ENCODE measurements at places on chromosomes 4 and X. TPM values are rescaled to one million over a fixed set of nuclear protein-coding genes. Genes with fewer than 3 reads are reported as not detected.

Gene CNKSR2
- total RNA-seq: not detected

GRCh38 chr4:20195071-20195885, 56.4 kb upstream of the SLIT2 start:
- H3K4me3 ChIP-seq: no peak overlapping the region
- H3K36me3 ChIP-seq: no peaks in the 10 kb centered on the region
- DNase-seq: no peak
- no peak overlapping the region for H3K27ac ChIP-seq

GRCh38 chrX:103187953-103188475, 26.9 kb upstream of the BEX4 start:
- no peaks in the 10 kb centered on the region for H3K36me3 ChIP-seq
- no peaks in the 10 kb centered on the region for H3K27me3 ChIP-seq
- H3K4me3 ChIP-seq: no peak overlapping the region
- H3K27ac ChIP-seq: no peak overlapping the region
- H3K4me1 ChIP-seq: no peaks in the 10 kb centered on the region

GRCh38 chrX:9845578-9845952, 59.3 kb downstream of the SHROOM2 start:
- no peak for DNase-seq
- H3K4me3 ChIP-seq: no peak overlapping the region
- no peaks in the 10 kb centered on the region for H3K36me3 ChIP-seq
- no peaks in the 10 kb centered on the region for H3K4me1 ChIP-seq
- H3K27me3 ChIP-seq: no peaks in the 10 kb centered on the region
- no peak overlapping the region for H3K27ac ChIP-seq

GRCh38 chrX:107978707-107979307, 3.4 kb downstream of the TEX13B start:
- no peaks in the 10 kb centered on the region for H3K27me3 ChIP-seq
- no peak overlapping the region for H3K4me3 ChIP-seq
- H3K4me1 ChIP-seq: no peaks in the 10 kb centered on the region
- DNase-seq: no peak
- H3K36me3 ChIP-seq: no peaks in the 10 kb centered on the region
- no peak overlapping the region for H3K27ac ChIP-seq

Gene CYTL1
- 0.51 TPM for total RNA-seq

Gene TSC22D3
- 101 TPM for total RNA-seq

Gene EPHA5
- 10.4 TPM for total RNA-seq

Gene PRRG3
- 2.3 TPM for total RNA-seq

Gene PPP1R2C
- not detected for total RNA-seq

DNA sequence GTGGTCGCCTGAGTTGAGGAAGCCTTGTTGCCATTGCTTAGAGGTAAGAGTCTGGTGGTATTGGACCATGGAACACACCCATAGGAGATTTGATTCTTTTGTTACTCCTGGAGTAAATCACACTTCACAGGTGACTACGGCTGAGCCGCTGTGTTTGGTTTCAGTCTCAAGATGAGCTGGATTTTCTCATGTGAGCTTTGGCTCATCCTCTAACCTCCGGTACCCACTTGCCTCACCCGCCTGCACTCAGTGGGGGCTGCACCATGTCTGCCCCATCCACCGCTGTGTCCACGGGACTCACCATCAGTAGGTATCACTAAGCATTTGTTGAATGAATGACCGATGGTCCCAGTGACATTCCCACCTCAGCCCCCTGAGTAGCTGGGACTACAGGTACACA, 52.7 kb downstream of the HTT-AS start:
- no peak for DNase-seq
- H3K4me1 ChIP-seq: no peaks in the 10 kb centered on the region
- H3K27ac ChIP-seq: no peak overlapping the region

DNA sequence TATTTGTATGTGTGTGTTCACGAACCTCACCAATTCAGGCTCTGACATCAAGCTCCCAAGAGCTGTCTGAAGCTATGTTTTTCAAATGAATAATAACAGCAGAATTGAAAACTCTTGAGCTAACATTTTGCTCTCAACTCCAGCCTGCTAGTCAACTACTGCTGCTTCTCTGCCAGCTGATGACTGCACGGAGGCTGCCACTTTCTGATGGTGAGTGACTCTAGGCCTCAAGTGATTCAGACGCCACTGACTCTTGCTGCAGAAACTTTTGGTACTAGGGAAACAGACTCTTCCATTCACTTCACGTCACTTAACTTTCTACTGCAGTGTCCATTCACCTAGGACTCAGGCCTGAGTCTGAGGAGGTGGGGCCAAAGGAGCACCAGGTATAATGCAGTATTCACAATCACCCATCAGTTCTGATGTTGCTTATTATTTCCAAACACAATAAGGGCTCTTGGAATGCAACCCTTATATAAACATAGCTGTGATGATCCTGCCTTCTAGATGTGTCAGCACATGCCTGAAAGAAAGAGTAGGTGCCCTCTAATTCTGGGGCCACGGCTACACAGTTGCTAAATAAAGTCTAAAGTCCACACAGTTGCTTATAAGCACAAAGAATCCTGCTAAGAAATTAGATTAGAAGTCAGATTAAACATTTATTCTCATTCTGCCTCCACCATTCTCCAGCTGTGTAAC, 16.0 kb downstream of the PRDM8 start:
- H3K4me3 ChIP-seq: no peak overlapping the region
- no peaks in the 10 kb centered on the region for H3K36me3 ChIP-seq
- H3K4me1 ChIP-seq: no peaks in the 10 kb centered on the region
- no peak for DNase-seq

Gene FAM47E
- total RNA-seq: 1.4 TPM

DNA sequence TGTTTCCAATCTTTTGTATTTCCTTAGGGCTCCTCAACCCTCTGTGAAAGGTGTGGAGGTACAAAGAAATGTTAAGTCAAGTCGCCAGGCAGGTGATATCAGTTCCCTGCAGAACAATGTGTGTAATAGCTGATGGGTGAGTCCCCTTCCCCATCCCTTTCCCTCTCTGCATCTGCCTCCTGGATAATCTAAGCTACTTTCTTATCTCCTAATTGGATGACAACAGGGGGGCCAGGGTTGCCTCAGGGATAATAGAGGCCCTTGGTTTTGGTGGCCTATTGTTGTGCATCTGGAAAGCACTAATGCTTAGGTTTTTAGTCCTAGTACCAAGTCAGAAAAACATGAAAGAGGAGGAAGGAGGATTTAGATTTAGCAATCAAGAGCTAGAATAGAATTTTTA, 29.1 kb downstream of the MAGED1 start:
- no peak for DNase-seq
- H3K36me3 ChIP-seq: no peaks in the 10 kb centered on the region
- H3K27me3 ChIP-seq: no peaks in the 10 kb centered on the region

GRCh38 chr4:104826171-104826570, 320.5 kb upstream of the TET2 start:
- no peak for DNase-seq
- H3K36me3 ChIP-seq: no peaks in the 10 kb centered on the region
- H3K4me1 ChIP-seq: no peaks in the 10 kb centered on the region
- no peak overlapping the region for H3K27ac ChIP-seq
- no peak overlapping the region for H3K4me3 ChIP-seq

Gene CXCR3
- not detected for total RNA-seq

DNA sequence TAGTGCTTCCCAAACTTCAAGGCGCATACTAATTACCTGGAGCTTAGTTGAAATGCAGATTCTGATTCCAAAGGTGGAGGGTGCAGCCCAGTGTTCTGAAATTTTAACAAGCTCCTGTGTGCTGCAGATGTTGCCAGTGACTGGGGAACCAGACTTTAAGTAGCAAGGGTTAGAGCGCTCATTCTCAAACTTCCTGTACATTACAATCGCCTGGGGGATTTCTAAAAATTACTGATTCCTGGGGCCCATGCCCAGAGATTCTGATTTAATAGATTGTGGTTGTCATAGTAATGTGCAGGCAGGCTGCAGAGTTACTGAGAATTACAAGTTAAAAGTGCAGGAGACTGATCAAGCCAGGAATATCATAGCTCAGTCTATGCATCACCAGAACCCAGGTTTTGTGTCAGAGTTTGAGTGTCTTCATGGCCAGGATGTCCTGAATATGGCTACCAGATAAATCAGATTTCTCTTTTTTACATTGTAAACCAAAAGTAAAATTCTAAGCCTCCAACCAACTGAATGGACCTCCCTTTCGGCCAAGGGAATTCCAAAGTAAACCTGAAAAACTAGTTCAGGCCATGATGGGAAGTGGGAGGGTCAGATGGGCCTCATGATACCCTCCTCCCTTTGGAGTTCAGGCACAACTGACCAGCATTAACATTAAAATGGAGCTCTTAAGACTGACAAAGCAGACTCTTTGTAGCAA, 121.6 kb downstream of the ATXN3L start:
- H3K36me3 ChIP-seq: no peaks in the 10 kb centered on the region
- no peaks in the 10 kb centered on the region for H3K27me3 ChIP-seq
- no peak overlapping the region for H3K4me3 ChIP-seq
- DNase-seq: no peak

GRCh38 chr4:151284534-151285245, 7.7 kb downstream of the PRSS48 start:
- H3K4me3 ChIP-seq: no peak overlapping the region
- H3K27ac ChIP-seq: no peak overlapping the region
- DNase-seq: no peak
- no peaks in the 10 kb centered on the region for H3K27me3 ChIP-seq

Gene IQCM
- total RNA-seq: not detected

DNA sequence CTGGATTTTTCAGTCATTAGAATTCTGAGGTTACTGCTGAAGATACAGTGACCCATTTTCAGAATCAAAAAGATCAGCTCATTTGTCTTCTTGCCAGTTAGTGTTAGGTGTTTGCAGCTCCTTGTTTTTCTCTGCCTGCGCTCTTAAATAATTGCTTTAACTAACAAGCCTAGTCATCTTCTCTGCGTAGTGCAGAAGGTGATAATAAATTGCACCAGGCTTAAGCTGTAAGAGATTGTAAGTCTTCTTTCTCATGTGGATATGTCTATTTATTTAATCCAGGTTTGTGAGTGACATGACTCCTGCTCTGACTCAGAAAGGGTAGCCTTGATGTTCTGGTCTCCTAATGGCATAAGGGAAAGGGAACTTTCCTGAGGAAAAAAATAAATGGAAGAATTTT, 167.2 kb downstream of the CEP135 start:
- no peaks in the 10 kb centered on the region for H3K36me3 ChIP-seq
- no peaks in the 10 kb centered on the region for H3K4me1 ChIP-seq
- H3K4me3 ChIP-seq: no peak overlapping the region
- DNase-seq: no peak
- no peaks in the 10 kb centered on the region for H3K27me3 ChIP-seq

DNA sequence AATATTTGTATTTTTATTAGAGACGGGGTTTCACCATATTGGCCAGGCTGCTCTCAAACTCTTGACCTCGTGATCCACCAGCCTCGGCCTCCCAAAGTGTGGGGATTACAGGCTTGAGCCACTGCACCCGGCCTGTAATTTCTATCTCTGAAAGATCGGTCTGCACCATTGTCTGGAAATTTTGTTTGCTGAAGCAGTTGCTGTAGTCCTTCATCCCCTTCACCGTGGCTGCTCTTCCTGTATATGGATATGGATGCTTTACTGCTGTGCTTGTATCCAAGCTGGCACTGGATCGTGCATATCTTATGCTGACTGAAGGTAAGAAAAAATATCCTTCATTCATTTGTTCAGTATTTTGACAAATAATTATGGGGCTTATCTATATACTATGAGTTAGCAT, 338.4 kb upstream of the GNPDA2 start:
- no peak for DNase-seq
- no peaks in the 10 kb centered on the region for H3K36me3 ChIP-seq
- no peak overlapping the region for H3K4me3 ChIP-seq
- no peaks in the 10 kb centered on the region for H3K4me1 ChIP-seq
- peak overlapping the region; percentile 15 for H3K27ac ChIP-seq

Gene KLF3
- 13.8 TPM for total RNA-seq

GRCh38 chr4:10587296-10587695, 97.3 kb downstream of the CLNK start:
- no peak overlapping the region for H3K4me3 ChIP-seq
- no peaks in the 10 kb centered on the region for H3K4me1 ChIP-seq
- no peaks in the 10 kb centered on the region for H3K27me3 ChIP-seq
- H3K36me3 ChIP-seq: no peaks in the 10 kb centered on the region
- H3K27ac ChIP-seq: no peak overlapping the region
- no peak for DNase-seq

DNA sequence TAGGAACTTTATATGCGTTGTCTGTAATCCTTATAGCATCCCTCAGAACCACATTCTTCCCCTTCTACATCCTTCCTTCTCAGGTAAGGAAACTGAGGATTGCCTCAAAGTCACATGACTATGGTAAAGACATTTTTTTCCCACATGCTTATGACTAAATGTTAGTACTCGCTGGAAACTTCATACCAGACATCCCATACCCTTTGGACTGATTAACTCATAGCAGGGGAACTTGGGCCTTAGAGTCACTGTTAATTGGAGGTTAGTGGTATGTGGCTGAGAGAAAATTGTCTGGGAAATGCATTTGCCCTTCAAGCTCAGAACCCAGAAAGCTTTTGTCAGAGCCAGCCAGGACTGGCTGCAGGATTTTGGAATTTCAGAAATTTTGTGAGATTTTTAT, 155.0 kb downstream of the RELL1 start:
- H3K36me3 ChIP-seq: no peaks in the 10 kb centered on the region
- no peak overlapping the region for H3K27ac ChIP-seq
- DNase-seq: no peak

Gene TLL1
- 9.7 TPM for total RNA-seq

GRCh38 chrX:9340598-9341290, 124.1 kb upstream of the TBL1X start:
- peak; percentile 45 for DNase-seq
- H3K4me1 ChIP-seq: no peaks in the 10 kb centered on the region
- H3K4me3 ChIP-seq: no peak overlapping the region
- no peaks in the 10 kb centered on the region for H3K27me3 ChIP-seq
- peak overlapping the region; percentile 84 for H3K27ac ChIP-seq

Gene SPARCL1
- total RNA-seq: 1,431 TPM

GRCh38 chr4:69049860-69050259, 46.4 kb upstream of the UGT2B7 start:
- H3K4me3 ChIP-seq: no peak overlapping the region
- no peaks in the 10 kb centered on the region for H3K27me3 ChIP-seq
- H3K4me1 ChIP-seq: no peaks in the 10 kb centered on the region
- H3K27ac ChIP-seq: no peak overlapping the region
- no peaks in the 10 kb centered on the region for H3K36me3 ChIP-seq

- H3K4me3 ChIP-seq: no peak overlapping the region
- H3K27me3 ChIP-seq: no peaks in the 10 kb centered on the region
- no peaks in the 10 kb centered on the region for H3K36me3 ChIP-seq
- H3K27ac ChIP-seq: no peak overlapping the region
- no peak for DNase-seq
Observed at GRCh38 chr4:152117933-152118507, 357.2 kb upstream of the GATB start.

GRCh38 chr4:7973545-7973981, 33.9 kb upstream of the AFAP1 start:
- no peaks in the 10 kb centered on the region for H3K36me3 ChIP-seq
- H3K4me1 ChIP-seq: peaks cover 3% of the 10 kb centered on the region
- H3K27ac ChIP-seq: no peak overlapping the region
- H3K27me3 ChIP-seq: no peaks in the 10 kb centered on the region

Gene BEX1
- 8.9 TPM for total RNA-seq

Gene LRRC66
- total RNA-seq: not detected

GRCh38 chr4:2365054-2365912, 53.2 kb downstream of the ZFYVE28 start:
- H3K4me3 ChIP-seq: peak overlapping the region; percentile 44
- H3K4me1 ChIP-seq: peaks cover 4% of the 10 kb centered on the region
- H3K27ac ChIP-seq: no peak overlapping the region
- H3K36me3 ChIP-seq: no peaks in the 10 kb centered on the region
- DNase-seq: no peak
